ENCODE measurements at places on chromosomes 6 and 20. TPM values are rescaled to one million over a fixed set of nuclear protein-coding genes. Genes with fewer than 3 reads are reported as not detected.

LY6G6F gene
- not detected for total RNA-seq

DNA sequence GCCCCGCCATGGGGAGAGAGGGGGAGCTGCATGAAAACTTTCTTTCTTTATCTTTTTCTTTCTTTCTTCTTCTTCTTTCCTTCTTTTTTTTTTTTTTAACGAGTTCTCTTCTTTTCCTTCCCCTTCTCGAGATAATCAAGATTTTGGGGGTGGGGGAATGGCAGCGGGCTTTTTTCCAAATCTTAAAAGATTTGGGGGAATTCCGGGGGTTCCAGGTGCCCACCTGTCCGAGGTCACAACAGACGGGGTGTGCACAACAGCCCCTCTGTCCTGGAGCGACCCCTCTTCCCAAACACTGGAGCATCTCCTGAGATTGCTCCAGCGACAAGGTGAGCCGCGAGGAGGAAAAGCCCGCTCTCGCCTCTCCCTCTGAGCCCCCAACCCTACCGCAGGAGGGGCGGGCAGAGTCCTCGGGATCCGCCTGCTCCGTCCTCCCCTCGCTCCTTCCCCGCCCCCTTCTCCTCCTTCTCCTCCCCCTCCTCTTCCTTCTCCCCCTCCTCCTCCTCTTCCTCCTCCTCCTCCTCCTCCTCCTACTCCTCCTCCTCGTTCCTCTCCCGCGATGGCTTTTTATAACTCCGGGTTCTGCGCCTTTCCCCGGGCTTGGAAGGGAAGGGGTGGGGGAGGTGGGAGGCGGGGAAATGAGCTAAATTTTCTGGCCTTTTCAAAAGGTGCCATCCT, 689 bp upstream of the KCNB1 start:
- H3K27ac ChIP-seq: no peak overlapping the region
- peaks cover 3% of the 10 kb centered on the region for H3K27me3 ChIP-seq
- H3K36me3 ChIP-seq: peaks cover 12% of the 10 kb centered on the region

- H3K27me3 ChIP-seq: peaks cover 55% of the 10 kb centered on the region
- H3K27ac ChIP-seq: no peak overlapping the region
- no peaks in the 10 kb centered on the region for H3K4me1 ChIP-seq
- peak; percentile 28 for DNase-seq
- H3K36me3 ChIP-seq: no peaks in the 10 kb centered on the region
Measured at GRCh38 chr6:116881236-116881635, 4.2 kb downstream of the RFX6 start.

DNA sequence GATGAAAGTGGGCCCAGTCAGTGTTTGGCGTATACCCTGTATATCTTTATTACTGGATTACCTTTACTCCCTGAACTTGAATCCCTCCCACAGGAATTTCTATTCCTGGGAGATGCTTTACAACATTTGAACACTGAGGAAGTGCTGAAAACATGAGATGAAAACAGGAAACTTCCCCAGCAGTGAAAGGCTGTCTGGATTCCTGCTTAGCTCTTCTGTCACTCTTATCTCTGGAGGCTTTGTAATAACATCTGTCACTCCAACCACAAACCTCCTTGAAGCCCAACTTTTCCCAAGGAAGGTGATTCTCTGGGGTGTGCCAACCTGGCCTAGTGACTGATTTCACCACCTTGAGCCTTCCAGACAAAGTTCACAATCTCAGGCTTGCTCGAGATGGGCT, 264.5 kb upstream of the BMP2 start:
- no peak overlapping the region for H3K4me3 ChIP-seq
- H3K4me1 ChIP-seq: peaks cover 17% of the 10 kb centered on the region
- DNase-seq: no peak
- no peak overlapping the region for H3K27ac ChIP-seq

TRIM31 gene
- not detected for total RNA-seq

- no peak for DNase-seq
- no peak overlapping the region for H3K27ac ChIP-seq
- no peaks in the 10 kb centered on the region for H3K4me1 ChIP-seq
- H3K4me3 ChIP-seq: no peak overlapping the region
- no peaks in the 10 kb centered on the region for H3K36me3 ChIP-seq
Measured at GRCh38 chr6:146574211-146574610, 24.6 kb upstream of the ADGB start.

GFRAL gene
- total RNA-seq: not detected

GRCh38 chr20:48198929-48199451, 413.7 kb upstream of the SULF2 start:
- H3K4me3 ChIP-seq: no peak overlapping the region
- H3K27me3 ChIP-seq: no peaks in the 10 kb centered on the region
- no peak for DNase-seq
- no peaks in the 10 kb centered on the region for H3K36me3 ChIP-seq

MUC22 gene
- total RNA-seq: not detected

DNA sequence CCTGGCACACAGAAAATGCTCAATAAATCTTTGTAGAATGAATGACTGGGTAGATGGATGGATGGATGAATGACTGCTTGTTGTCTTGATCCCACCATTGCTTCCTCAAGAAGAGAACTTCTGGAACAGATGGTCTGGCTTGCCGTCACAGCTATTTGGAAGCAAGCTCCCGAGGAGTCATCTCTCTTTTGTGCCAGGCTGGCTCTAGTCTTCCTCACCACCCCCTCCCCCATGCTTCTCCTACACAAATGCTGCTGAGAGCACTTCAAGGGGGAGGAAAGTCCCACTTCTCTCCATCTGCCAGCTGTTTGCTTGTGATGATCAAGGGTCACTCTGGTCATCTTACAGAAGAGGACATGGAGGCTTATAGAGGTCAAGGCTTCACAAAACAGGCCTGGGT, 11.6 kb upstream of the KCNG1 start:
- H3K4me1 ChIP-seq: peaks cover 23% of the 10 kb centered on the region
- no peak for DNase-seq
- no peaks in the 10 kb centered on the region for H3K36me3 ChIP-seq
- H3K27ac ChIP-seq: peak overlapping the region; percentile 69
- H3K4me3 ChIP-seq: no peak overlapping the region

DNA sequence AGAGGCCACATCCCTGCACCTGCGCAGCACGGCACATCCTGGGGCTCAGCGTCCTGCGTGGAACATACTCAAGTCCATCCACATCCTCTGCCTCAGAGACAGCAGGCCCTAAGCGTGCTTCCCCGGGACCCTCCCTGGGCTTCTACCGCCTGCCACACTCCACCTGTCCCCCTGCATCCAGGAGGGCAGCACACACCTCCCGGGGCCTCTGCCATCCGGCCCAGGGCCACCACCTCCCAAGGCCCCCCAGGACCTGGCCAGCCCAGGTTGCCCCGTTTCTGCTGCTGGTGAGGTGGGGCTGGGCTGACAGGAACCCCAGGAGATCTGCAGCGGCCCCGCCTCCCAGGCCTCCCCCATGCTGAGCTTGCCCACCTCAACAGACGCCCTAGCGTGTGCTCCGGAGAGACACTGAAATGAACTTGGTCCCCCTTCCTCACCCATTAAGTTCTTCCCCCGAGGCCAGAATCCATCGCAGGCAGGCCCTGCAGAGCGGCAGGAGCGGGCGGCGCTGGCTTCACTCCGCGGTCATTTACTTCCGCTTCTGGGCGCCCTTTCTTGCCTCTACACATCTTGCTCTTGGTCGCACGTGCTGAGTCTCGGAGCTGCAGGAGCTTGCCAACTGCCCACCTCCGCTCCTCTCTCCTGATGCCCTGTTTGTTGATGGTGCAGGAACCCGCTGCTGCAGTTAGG, 235.3 kb downstream of the TAF4 start:
- no peak overlapping the region for H3K27ac ChIP-seq
- no peak overlapping the region for H3K4me3 ChIP-seq
- no peaks in the 10 kb centered on the region for H3K4me1 ChIP-seq
- H3K36me3 ChIP-seq: no peaks in the 10 kb centered on the region
- DNase-seq: no peak

GRCh38 chr6:148983966-148984365, 237.1 kb downstream of the UST start:
- H3K36me3 ChIP-seq: peaks cover 5% of the 10 kb centered on the region
- no peak overlapping the region for H3K27ac ChIP-seq
- no peak overlapping the region for H3K4me3 ChIP-seq
- DNase-seq: no peak

SAMD3 gene
- not detected for total RNA-seq

DNA sequence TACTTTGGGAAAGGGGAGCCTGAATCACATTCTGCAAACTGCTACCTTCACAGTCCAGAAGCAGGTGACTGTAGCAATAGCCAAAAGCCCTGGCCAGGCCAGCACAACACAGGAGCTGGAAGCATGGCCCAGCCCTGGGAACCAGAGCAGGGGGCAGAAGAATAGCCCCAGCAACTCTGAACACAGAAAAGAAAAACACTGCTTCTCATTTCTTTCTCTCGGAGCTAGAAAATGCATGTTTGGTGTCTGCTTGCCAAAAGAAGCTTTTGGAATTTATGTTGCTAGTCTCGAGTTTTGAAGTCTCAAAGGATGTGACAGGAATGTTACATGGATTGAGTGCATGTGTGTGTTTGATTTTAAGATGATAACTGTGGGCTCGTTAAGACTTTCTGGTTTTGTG, 79.8 kb upstream of the SCAF8 start:
- peaks cover 22% of the 10 kb centered on the region for H3K4me1 ChIP-seq
- H3K27me3 ChIP-seq: no peaks in the 10 kb centered on the region
- H3K4me3 ChIP-seq: no peak overlapping the region

- H3K27ac ChIP-seq: no peak overlapping the region
- peaks cover 6% of the 10 kb centered on the region for H3K4me1 ChIP-seq
- no peaks in the 10 kb centered on the region for H3K27me3 ChIP-seq
- DNase-seq: no peak
Measured at GRCh38 chr6:53790886-53791285, 3.9 kb upstream of the LRRC1 start.

DNA sequence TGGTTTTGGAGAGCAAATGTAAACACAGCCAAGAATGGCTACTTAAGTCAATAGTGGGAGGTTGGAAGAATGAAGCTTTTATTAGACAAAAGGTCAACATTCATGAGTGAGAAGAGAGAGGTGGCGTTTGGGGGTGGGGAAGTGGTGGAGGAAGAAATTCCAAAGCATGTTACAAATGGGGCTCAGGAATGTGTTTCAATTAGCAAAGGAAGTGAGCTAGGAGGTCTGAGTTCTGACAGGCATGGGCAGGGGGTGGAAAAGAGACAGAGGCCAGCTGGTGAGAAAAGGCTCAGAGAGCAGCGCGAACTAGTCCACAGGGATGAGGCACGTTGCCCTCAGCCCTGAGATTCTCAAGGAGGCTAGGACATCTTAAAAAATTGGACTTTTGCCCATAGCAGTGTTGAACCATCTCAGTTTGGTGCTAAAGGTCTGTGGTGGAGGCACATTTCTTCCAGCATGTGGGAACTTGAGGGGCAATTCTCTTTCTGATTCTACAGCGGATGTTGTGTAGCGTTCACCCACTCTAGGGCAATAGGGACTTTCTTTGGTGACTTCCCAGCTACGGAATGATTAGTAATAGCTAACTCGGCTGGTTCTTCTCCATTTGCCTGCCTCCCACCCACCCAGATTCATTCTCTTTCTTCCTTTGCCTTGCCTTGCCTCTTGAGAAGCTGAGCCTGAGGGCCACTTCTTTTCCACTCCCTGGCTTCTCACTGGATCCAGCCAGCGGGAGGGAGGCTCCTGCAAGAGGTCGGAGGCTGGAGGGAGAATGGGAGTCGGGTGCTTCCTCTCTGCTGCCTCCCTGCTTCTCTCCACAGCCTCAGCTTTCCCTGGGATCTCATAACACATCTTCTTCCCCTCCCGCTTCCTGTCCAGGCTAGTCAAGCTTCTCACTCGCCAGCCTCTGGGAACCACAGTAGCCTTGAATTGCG, 45.1 kb upstream of the NEDD9 start:
- DNase-seq: no peak
- H3K27ac ChIP-seq: no peak overlapping the region
- no peak overlapping the region for H3K4me3 ChIP-seq
- H3K4me1 ChIP-seq: peaks cover 6% of the 10 kb centered on the region
- H3K36me3 ChIP-seq: no peaks in the 10 kb centered on the region

DNA sequence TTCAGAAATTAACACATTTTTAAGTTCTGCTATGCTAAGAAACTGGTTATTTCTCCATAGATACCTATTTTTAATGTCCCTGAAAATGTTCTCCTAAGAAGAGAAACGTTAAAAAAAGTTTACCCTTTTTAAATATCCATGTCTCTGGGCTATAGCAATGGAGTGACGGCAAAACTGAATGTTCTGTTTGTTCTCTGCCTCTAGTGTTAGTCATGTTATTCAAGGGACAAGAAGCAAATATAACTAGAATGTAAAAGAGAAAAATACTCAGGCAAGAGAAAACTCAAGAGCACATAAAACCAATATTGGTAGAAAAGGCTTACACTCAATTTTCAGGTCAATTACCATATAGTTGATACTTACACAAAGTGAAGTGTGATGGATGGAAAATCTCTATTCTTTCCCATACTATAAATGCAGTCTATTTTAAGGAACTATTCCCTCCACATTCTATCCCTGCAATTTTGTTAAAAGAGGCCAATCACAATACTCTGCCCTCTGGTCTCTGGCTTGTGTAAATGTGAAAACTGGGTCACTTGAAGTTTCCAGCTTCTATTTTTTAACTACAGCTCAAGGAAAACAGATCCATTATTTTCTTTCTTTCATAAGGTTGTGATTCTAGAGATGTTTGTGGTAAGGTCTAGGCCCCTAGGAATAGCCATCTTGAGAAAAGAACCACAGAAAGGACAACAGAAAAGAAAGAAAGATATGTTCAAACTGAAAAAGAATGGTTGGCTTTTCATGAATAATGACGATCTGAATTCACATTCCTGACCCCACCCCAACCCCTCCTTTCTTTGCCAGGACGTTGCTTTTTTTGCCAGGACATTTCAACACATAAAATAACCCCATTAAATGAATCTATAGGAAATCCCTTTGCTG, 200.3 kb upstream of the FAM83B start:
- peak; percentile 1 for DNase-seq
- H3K4me3 ChIP-seq: no peak overlapping the region
- no peaks in the 10 kb centered on the region for H3K27me3 ChIP-seq
- H3K36me3 ChIP-seq: no peaks in the 10 kb centered on the region

FABP7 gene
- total RNA-seq: not detected

- H3K27me3 ChIP-seq: peaks cover 91% of the 10 kb centered on the region
- no peaks in the 10 kb centered on the region for H3K4me1 ChIP-seq
- no peak for DNase-seq
- H3K36me3 ChIP-seq: no peaks in the 10 kb centered on the region
- H3K27ac ChIP-seq: no peak overlapping the region
Measured at GRCh38 chr20:63000036-63000435, 6.7 kb downstream of the BHLHE23 start.

PDSS2 gene
- 11.1 TPM for total RNA-seq

DNA sequence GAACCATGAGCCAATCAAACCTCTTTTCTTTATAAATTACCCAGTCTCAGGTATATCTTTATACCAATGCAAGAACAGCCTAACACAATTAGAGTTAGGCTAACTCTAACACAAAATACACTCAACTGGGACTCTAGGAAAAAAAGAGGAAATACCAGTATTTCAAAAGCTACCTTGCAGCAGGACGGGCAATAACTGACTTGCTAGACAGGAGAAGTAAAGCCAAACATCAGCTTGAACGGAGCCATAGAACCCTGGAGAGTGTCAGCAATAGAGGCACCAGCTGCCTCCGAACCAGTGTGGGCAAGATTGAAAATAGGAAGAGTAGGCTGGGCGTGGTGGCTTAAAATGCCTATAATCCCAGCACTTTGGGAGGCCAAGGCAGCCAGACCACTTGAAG, 162.0 kb upstream of the SOX4 start:
- H3K4me3 ChIP-seq: no peak overlapping the region
- no peaks in the 10 kb centered on the region for H3K27me3 ChIP-seq
- H3K4me1 ChIP-seq: no peaks in the 10 kb centered on the region
- H3K36me3 ChIP-seq: peaks cover 9% of the 10 kb centered on the region
- H3K27ac ChIP-seq: no peak overlapping the region
- DNase-seq: no peak

GRCh38 chr6:88251301-88251700, 85.2 kb upstream of the CNR1 start:
- no peaks in the 10 kb centered on the region for H3K4me1 ChIP-seq
- no peak overlapping the region for H3K4me3 ChIP-seq
- no peaks in the 10 kb centered on the region for H3K36me3 ChIP-seq
- H3K27me3 ChIP-seq: no peaks in the 10 kb centered on the region

LPA gene
- not detected for total RNA-seq

Measured in MCF 10A (cell line).